Ammon's horn (tissue), 1 donor: ENCODE measurements at places on chromosomes 6 and 20.

- no peak for DNase-seq
These were observed 85.4 kb upstream of the FOXQ1 start for GRCh38 chr6:1226277-1227099.

- DNase-seq, result no peak
These were observed 121.7 kb upstream of the CCN2 start for GRCh38 chr6:132072831-132073230.

GRCh38 chr6:149899486-149899885 lies 1.6 kb upstream of the RAET1E start:
- DNase-seq, result no peak

DNA sequence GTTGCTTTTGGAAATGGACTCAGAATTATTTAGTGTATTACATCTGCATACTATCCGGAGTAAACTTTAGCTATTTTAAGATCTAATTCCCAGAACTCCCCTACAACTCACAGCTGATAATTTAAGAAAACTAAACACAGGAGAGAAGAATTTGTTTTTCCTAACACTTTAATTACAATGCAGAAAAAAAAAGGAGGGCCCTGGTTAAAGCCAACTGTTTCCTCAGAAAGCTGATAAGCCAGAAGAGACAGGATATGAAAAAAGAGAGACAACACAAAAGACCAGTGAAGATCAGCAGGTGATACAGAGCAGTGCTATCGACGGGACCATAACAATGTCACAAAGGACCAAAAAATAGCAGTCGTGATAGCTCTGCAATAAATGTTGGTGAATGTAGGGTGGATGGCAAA lies 5.8 kb downstream of the IFNGR1 start:
- DNase-seq, result no peak

DNA sequence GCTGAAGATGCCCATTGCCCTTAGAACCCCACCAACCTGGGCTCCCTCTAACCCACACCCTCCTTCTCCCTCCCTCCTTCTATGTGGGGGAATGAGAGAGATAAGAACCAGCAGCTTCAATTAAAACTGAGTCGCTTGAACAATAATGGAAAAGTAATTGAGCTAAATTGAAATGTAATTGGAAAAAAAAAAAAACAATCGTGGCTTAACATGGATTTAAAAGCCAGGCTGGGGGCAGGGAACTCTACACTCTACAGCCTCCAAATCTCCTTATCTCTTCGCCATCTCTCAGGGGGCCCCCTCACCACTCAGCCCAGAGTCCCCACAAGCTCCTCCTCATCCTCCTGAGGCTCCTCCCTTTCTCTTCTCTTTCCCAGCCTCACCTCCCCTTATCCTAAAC lies 83.2 kb downstream of the MDGA1 start:
- no peak for DNase-seq

DNA sequence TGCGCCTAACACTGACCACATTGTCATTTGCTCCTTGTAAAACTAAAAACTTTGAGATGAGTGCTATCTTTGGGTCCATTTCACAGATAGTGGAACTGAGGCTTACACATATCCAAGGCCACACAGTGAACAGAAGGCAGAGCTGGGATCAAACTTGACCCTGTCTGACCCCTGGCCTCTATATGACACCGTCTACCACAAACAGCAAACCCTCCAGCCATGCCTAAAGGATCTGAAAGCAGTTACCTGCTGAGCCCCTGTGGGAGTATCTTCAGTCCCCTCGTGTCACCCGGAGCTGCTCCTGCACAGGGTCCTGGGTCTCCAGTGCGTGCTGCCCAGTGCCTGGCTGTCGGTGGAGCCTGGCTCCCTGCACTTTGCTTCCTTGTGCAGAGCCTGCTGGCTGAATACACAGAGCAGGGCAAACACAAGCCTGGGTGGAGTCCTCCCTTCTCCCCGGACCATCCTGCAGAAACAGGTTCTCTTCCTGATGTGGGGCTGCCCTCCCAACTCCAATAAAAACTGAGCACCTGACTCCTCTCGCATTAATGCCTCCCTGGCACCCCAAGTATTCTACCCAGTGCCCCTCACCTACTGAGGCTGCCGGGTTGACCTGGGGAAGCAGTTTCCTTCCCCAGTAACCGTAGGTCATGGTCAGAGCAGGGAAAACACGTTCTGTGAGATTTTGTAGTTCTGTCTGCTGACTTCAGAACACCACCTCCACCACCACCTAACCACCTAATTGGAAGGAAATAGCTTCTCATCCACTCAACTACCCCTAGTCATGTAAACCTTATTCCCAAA lies at the start of gene BCAS1:
Gene BCAS1, minus strand, starts transcription at position 408 of the 801 bp plus-strand sequence. CDS start 11,876 bp downstream, outside the sequence.
- no peak for DNase-seq

GRCh38 chr6:42390228-42390934 lies 61.3 kb downstream of the TRERF1 start:
- no peak for DNase-seq

DNA sequence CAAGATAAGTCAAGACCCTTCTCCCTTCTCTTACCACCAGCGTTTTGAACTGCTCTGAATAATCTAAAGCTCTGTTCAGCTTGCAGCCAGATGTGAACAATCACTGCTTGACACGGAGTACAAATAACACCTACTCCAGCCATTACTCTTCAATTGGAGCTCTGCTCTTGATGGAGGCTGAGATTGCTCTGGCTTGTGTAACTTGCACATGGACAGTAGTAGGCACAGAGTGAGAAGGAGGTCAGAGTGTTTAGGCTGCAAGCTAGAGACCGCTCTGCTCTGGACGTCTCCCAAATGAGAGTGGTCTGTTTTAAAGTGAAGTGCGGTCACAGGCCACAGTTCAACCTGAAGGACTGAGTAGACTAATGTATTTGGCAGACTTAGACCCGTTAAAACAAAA lies 158.3 kb downstream of the HDGFL1 start:
- no peak for DNase-seq

GRCh38 chr6:150301846-150302519 lies 66.8 kb upstream of the IYD start:
- DNase-seq, result no peak

- DNase-seq, result no peak
These were observed 79.7 kb upstream of the FYN start for GRCh38 chr6:111952821-111953540.

- DNase-seq, result no peak
These were observed 43.1 kb upstream of the BEND6 start for GRCh38 chr6:56911847-56912246.

- DNase-seq, result peak; percentile 31
These were observed 34.5 kb downstream of the MDGA1 start for GRCh38 chr6:37663019-37663810.

DNA sequence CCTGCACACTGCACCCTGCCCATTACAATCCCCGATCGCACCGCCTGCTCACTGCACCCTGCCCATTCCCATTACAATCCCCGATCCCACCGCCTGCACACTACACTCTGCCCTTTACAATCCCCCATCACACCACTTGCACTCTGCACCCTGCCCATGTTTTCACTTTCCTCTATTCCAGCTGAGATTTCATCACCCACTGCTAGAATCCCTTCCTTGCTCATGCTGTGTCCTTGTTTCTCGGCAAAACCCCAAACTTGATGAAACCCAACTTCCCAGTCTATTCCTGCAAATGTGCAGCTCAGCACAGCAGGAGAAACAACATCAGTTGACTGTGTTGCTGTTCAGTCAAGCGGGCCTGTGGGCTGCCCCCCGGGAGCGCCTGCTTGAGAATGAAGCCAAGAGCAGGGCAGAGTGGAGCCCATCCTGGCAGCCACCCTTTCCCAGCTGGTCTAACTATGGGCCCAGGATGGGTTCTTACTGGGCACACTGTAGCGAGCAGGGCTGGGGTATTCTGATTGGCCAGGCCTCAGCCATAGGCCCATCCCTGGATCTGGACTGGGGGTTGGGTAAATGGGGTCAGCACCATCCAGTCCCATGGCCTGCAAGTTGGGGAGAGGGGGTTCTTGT lies 17.2 kb downstream of the MOCS3 start:
- no peak for DNase-seq

- DNase-seq, result no peak
These were observed 26.1 kb upstream of the CDH22 start for GRCh38 chr20:46334303-46334904.

GRCh38 chr6:57048577-57048976 lies 2.1 kb downstream of the KIAA1586 start:
- no peak for DNase-seq

DNA sequence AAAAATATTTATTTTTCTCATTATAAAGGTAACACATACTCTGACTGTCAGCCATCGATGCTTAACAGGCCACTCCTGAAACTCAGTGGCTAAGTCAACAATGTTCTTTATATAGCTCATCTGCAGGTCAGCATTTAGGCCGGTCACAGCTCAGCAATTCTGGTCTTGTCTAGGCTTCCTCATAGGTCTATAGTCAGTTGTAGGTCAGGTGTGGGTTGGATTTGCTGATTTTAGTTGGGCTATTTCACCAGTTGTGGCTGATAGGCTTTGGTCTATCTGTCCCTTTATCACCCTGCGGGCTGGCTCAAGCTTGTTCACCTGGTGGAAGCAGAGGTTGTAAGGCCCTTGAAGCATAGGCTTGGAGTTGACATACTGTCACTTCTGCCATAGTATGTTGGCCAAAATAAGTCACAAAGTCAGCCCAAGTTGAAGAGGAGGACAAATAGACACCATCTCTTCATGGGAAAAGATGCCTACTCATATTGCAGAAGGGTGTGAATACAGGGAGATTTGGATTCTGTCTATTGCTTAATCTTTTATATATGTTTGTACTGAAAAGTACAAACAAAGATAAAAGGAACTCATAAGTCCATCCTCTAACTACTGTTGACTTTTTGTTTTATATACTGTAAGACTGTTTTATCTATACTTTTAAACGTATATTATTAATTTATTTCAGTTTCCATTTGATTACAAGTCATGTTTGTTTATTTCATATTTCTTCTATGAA lies 75.0 kb downstream of the BCKDHB start:
- DNase-seq, result no peak

GRCh38 chr6:35258336-35258735 lies 1.2 kb upstream of the ZNF76 start:
- DNase-seq, result no peak

- DNase-seq, result peak; percentile 6
These were observed 79.0 kb upstream of the LAMA2 start for GRCh38 chr6:128803911-128804310.

GRCh38 chr20:12152996-12153395 lies 235.3 kb downstream of the BTBD3 start:
- no peak for DNase-seq

DNA sequence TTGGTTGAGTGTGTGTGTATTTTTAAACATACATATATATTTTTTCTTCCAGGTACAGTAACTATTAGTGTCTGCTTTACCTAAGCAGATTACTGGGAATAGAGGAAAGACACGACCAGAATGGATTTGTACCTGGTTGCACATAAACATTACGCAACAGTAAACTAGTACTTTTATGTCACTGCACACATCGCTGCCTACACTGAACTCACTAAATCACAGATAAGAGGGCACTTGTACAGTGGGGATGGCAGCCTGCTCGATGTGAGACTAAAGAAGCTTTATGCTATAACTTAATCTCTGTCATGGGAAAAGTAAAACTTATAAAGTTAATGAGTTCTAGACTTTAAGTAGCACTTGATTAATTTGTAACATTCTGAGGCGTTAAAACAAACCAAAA lies 89.5 kb upstream of the SIM1 start:
- DNase-seq, result no peak

DNA sequence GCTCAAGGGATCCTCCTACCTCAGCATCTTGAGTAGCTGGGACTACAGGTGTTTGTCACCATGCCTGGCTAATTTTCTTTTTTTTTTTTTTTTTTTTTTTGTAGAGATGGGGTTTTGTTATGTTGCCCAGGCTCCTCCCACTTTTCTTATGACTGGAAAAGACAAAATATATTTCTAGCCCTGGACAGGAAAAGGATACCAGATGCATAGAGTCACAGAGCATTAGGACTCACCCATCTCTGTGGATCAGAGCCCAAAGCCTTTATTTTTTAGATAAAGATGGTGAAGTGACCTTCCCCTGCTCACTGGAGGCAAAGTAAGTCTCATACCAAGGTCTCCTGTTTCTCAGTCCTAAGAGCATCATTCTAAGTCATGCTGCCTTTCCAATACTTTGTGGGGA lies 3.4 kb downstream of the TRIM10 start:
- DNase-seq, result no peak

DNA sequence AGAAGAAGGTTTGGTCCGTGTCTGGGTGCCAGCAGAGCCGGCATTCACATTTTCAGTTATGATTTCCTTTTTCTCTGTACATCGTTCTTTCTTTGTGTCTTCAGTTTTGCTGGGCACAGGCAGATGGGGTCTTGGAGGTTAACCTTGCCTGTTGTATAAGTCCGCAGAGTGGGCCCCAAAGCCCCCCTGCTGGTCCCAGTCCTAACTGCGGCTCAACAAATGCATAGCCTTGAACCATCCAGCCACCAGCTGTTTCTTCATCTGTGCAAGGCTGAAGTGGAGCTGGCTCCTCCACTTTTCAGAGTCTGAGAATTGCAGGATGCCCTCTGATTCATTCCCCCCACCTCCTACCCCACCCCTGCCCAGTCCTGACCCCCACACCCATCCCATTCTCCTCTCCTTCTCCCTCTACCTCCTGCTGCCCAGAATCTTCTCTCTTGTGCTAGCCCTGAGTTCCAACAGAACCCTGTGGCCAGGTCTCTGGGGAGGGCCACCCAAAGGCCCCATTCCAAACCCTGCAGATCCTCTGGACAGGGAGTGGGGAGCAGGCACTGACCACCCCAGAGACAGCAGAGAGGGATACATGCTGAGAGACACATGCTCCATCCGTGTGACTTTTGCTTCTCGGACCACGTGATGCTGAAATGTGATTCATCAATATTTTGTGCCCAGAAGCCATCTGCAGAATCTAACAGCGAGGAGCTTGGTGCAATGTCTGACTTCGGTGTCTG lies 386.5 kb upstream of the SULF2 start:
- DNase-seq, result no peak

DNA sequence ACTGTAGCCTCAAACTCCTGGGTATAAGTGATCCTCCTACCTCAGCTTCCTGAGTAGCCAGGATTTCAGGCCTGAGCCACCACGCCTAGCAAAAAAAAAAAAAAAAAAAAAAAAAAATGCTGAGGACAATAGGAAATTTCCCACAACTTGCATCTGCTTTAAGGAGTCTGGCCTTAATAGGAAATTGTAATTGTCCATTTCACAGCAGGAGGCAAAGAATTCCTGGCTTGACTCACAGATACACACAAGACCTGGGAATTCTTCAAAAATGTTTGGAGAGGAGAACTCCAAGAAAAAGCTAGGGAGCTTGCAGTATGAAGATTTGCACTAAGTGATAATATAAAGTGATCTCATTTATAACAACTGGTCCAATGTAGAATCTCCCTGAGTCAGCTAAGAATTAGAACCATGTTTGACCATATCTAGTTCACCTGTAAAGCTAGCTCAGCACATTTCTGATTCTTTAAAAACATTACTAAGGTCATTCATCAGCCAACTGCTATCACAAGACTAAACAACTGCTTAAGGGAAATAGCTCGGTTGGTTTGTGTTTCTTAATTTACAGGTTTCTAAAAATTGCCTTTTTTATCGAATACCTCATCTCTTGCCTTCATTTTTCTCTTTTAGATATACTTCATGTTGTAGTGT lies 80.2 kb upstream of the SLC2A12 start:
- no peak for DNase-seq

- no peak for DNase-seq
These were observed 272.2 kb downstream of the CDC5L start for GRCh38 chr6:44659726-44660125.

- DNase-seq, result peak; percentile 76
These were observed 14.5 kb downstream of the HECA start for GRCh38 chr6:139149383-139149782.

- DNase-seq, result peak; percentile 54
These were observed 7.5 kb upstream of the GGTLC1 start for GRCh38 chr20:23995905-23996666.

- no peak for DNase-seq
These were observed 305.7 kb downstream of the KIF16B start for GRCh38 chr20:16267526-16267925.

- DNase-seq, result no peak
These were observed 1278.0 kb upstream of the MAP3K7 start for GRCh38 chr6:91864911-91865310.
